HCT116 (cell line): ENCODE measurements at places on chromosomes 2 and 18. TPM values are rescaled to one million over a fixed set of nuclear protein-coding genes. Genes with fewer than 3 reads are reported as not detected.

DNA sequence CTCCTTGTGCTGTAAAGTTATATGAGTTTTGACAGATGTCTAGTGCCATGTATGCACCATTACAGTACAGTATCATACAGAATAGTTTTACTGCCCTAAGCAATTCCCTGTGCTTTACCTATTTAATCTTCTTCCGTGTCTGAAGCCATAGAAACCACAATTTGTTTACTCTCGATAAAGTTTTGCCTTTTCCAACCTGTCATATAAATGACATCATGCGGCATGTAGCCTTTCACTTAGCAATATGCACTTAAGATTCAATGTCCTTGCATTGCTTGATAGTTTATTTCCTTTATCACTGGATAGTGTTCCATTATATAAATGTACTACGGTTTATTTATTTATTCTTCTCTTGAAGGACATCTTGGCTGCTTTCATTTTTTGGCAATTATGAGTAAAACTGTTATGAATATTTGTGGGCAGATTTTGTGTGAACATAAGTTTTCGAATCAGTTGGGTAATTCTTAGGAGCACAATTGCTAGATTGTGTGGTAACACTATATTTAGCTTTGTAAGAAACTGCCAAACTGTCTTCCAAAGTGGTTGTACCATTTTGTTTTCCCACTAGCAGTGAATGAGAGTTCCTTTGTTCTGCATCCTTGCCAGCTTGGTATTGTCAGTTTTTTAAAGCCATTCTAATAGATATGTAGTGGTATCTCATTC is 136.8 kb upstream of the MAP3K20 start:
- no peak for DNase-seq

GRCh38 chr2:85769983-85770362 is 16.2 kb downstream of the ATOH8 start:
- DNase-seq = no peak

- DNase-seq = no peak
These were observed 512.1 kb upstream of the SYT4 start for GRCh38 chr18:43789234-43790000.

DNA sequence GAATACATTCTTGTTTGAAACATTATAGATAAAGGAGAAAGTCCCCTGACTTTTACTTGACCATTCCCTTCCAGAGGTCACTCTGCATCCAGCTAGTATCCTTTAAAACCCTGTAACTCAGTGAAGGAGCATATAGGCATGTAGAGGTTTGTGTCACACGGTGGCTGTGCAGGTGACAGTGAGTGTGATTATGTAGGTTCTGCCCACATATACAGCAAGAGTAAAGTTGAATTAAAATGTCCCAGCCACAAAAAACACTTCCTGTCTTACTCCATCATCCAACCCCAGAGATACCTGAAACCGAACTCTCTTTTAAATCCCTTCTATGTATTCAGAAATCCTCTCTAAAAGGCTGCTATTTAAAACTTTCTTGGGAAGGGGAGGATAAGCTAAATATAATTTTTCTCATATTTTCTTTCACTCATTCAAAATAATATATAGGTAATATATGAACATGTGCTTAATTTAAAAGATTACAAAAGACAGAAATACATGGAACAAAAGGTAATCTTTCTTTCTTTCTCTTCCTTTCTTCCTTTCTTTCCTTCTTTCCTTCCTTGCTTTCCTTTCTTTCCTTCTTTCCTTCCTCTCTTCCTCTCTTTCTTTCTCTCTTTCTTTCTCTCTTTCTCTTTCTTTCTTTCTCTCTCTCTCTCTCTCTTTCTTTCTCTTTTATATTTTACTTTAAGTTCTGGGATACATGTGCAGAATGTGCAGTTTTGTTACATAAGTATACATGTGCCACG is 20.6 kb upstream of the ACSL3 start:
- DNase-seq = no peak

- DNase-seq = no peak
These were observed 22.7 kb upstream of the NCK2 start for GRCh38 chr2:105721991-105722511.

- no peak for DNase-seq
These were observed 234.1 kb downstream of the XIRP2 start for GRCh38 chr2:167122389-167122788.

DNA sequence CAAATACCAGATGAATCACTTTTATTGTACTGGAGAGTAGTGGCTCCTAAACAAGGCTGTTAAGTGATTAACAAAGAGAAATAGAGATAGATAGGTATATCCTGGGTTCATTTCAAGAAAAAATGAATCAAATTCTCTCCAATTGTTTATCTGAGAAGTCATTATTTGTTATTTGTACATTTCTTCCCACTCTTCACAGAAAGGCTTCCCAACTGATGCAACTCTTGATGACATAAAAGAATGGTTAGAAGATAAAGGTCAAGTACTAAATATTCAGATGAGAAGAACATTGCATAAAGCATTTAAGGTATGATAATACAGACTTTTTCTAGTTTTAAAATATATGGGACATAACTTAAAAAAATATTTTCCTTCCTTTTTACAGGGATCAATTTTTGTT is 7.9 kb downstream of the SSB start:
- no peak for DNase-seq

- DNase-seq = no peak
These were observed 162.7 kb downstream of the INHBB start for GRCh38 chr2:120508567-120509041.

- no peak for DNase-seq
These were observed 31.6 kb upstream of the CCBE1 start for GRCh38 chr18:59728816-59729215.

GRCh38 chr2:198321522-198322088 is 517.2 kb downstream of the PLCL1 start:
- no peak for DNase-seq

- no peak for DNase-seq
These were observed 338.7 kb downstream of the CDH2 start for GRCh38 chr18:27838225-27838624.

GRCh38 chr18:72444111-72444797 is 99.9 kb downstream of the CBLN2 start:
- DNase-seq = no peak

DNA sequence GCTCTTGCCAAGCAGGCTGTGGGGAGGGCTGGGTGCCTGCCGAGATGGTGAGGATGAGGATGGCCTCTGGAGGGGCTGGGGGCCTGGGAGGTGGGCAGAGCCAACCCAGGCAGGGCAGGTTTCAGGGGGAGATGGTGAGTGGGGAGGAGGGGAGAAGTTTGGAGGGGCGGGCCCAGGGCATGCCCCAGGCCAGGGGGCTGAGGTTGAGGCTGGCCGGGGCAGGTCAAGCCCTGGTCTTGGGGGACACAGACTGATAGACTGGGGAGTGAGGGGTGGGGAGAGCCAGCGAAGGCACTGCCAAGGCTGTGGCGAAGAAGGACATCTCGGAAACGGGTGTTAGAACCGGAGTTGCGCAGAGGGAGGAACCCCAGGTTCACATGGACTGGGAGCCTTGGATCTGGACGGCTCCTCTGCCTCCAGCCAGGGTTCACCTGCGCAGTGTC is 12.6 kb downstream of the CAPN10 start:
- DNase-seq = no peak

DNA sequence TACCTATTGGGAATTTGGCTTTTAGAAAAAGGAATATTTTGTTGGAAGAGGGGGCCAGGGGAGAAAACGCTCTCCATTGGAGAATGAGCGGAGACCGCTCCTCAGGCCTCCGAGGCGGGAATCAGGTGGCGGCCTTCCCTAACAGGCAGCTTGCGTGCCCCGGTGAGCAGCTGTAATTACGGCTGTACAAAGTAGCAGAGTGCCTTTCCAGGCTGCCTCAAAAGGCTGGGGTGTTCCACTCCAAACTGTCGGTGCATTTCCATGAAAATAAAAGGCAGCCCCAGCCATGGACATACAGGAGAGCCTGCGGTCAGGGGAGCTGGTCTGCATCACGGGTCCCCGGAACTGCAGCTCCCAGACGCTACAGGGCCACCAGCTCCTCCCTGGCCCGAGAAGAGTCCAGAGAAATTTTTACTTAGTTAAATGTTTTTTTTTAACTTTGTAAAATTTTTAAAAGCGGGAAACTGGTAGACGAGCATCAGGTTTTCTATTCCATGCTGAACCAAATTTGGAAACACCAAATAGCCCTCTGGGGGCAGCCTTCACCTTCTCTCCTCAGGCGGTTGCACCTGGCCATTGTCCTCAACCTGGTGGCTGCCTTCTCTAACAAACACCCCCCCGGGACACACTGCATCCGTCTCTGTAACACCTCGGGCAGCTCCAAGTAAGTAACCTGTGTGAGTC is 209.3 kb upstream of the SALL3 start:
- no peak for DNase-seq

- DNase-seq = no peak
These were observed 27.8 kb downstream of the ARHGAP15 start for GRCh38 chr2:143157001-143157400.

- DNase-seq = no peak
These were observed 9.4 kb downstream of the PELI1 start for GRCh38 chr2:64134813-64135212.

- no peak for DNase-seq
These were observed 544.1 kb downstream of the LRRTM4 start for GRCh38 chr2:76977846-76978727.

GRCh38 chr2:12589802-12590320 is 126.9 kb upstream of the TRIB2 start:
- DNase-seq = no peak

DNA sequence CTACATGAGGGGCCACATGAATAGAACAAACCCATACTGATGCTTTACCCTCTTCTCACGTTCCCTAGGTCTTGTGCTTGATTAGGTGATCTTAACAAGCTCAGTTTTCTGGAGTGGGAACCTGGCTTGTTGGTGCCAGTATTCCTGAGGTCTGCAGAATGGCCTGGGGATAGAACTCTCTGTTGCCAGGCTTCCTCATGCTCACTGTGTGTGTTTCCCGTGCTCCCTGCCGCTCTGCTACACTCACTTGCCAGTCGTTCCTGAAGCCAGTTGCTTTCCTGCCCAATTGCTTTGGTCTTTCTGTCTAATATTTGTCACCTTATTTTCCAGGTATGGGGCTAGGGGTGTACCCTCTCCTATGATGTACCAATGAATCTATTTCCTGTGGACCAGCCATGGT is 2111.5 kb upstream of the PIK3C3 start:
- DNase-seq = no peak

GRCh38 chr2:205473791-205474190 is 208.5 kb upstream of the NRP2 start:
- no peak for DNase-seq

DNA sequence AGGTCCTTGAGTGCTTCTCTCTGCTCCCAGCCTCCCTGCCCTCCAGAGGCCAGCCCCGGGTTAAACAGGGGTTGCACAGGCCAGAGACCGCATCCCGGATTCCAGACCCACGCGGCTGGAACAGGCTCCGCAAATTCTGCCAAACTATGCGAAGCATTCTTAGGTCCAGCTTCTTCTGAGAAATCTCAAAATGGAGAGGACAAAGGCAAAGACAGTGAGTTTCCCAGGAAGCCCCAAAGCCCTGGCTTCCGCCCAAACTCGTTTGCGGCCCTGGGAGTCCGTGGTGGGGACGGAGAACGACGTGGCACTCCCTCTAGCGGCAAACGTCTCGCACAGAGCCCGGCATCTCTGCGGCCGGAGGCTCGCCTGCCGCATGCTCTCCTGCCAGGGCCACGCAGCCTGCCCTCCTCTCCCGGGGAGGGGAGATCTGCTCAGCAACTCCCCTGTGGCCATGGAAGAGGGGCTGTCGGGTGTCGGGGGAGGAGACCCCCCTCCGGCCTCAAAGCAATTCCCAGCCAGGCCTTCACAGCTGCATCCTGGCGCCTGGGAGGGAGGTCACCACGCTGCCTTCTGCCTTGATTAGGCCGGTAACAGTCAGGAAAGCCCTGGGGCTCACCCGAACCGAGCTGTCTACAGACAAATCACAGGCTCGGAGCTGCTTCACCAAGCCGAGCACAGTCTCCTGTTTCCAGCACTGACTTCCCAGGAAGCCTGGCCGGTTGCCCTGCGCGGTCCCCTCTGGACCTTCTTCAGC is 33.4 kb upstream of the KLHL29 start:
- DNase-seq = peak; percentile 54

SERPINB11 gene
- total RNA-seq = not detected

INHA gene
- total RNA-seq = not detected

KIF5C gene
- total RNA-seq = 6.5 TPM

CPLX4 gene
- total RNA-seq = not detected

CDH19 gene
- not detected for total RNA-seq

MCEE gene
- 9.0 TPM for total RNA-seq

ACMSD gene
- total RNA-seq = not detected

FOXD4L1 gene
- total RNA-seq = 0.64 TPM

MC2R gene
- total RNA-seq = not detected

SYT4 gene
- not detected for total RNA-seq
